ENCODE measurements at places on chromosomes 6 and 20.

- DNase-seq: peak; percentile 10
Measured at GRCh38 chr20:64161356-64162238, 2.7 kb upstream of the MYT1 start.

DNA sequence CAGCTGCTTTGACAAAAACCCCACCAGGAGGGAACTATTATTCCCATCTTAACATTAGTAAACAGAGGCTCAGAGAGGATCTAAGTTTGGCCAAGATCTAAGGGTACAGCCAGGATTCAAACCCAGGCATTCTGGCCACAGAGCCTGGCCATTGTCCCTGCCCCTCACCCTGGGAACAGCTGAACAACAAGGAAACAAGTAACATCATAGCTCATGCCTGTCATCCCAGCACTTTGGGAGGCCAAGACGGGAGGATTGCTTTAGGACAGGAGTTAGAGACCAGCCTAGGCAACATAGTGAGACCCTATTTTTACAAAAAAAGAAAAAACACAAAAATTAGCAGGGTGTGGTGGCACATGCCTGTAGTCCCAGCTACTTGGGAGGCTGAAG, 27.5 kb downstream of the TOX2 start:
- DNase-seq: no peak

GRCh38 chr6:3431994-3432393, 24.9 kb downstream of the SLC22A23 start:
- DNase-seq: no peak

- DNase-seq: peak; percentile 43
Measured at GRCh38 chr6:148179786-148180185, 162.9 kb upstream of the SASH1 start.

GRCh38 chr20:62119591-62120364, 2.5 kb upstream of the LSM14B start:
- no peak for DNase-seq

GRCh38 chr20:48026981-48027592, 241.8 kb upstream of the SULF2 start:
- no peak for DNase-seq

- peak; percentile 66 for DNase-seq
Measured at GRCh38 chr6:27154696-27155095, 92.8 kb upstream of the PRSS16 start.

DNA sequence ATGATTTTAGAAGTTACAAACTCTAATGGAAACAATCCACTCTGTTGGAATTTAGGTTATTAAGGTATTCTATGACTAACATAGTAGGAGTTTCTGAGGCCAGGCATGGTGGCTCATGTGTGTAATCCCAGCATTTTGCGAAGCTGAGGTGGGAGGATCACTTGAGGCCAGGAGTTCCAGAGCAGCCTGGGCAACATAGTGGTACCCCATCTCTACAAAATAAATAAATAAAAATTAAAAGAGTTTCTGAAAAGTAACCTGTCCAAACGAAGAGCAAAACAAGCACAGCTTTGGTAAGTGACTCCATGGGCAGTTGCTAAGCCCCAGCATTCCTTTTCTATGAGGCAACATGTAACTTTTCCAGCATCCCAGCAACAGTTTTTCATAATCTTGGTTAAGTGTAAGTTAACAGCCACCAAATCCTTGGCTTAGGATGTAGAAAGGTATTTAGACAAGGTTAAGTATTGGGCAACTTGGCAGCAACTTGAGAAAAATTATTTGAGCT, 86.3 kb downstream of the SOX4 start:
- DNase-seq: no peak

- DNase-seq: peak; percentile 75
Measured at GRCh38 chr6:12751694-12752325, 35.2 kb downstream of the PHACTR1 start.

GRCh38 chr6:140441256-140441655, 1066.8 kb upstream of the CITED2 start:
- peak; percentile 92 for DNase-seq

DNA sequence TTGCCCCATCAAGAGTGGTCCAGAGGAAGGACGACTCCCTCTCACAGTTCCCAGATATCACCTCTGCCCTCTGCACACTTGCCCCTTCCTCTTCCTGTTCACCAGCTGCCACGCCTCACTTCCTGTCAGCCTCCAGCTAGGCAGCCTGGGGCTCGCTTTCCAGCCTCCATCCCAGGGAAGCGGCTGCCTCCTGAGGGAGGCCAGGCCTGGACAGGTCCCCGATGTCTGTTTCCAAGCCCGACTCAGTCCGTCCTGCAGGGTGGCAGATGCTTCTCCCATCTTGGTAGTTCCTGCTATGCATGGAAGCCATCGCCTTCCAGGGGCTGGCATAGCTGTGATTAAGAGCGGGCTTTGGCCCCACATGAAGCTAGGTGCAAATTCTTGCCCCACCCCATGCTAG, 233.5 kb upstream of the PMEPA1 start:
- no peak for DNase-seq

DNA sequence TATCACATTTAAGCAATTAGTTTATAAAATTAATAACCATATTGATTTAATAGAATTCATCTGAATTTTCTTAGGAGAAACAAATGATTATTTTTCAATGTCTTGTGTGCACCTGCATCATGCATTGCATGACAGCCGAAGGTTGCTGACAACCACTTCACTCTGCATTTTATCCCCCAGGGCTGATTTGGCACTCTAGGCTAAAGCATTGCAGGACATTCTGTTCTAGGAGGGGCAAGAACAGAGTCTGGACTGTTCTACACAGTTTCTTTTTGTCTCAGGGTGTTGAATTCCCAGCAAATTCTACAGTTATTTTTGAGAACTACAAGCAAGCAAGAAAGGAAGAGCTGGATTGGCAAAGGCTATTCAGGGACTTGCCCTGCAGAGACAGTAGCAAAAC, 570.4 kb upstream of the EYS start:
- no peak for DNase-seq

- no peak for DNase-seq
Measured at GRCh38 chr20:6504826-6505225, 262.7 kb upstream of the BMP2 start.

DNA sequence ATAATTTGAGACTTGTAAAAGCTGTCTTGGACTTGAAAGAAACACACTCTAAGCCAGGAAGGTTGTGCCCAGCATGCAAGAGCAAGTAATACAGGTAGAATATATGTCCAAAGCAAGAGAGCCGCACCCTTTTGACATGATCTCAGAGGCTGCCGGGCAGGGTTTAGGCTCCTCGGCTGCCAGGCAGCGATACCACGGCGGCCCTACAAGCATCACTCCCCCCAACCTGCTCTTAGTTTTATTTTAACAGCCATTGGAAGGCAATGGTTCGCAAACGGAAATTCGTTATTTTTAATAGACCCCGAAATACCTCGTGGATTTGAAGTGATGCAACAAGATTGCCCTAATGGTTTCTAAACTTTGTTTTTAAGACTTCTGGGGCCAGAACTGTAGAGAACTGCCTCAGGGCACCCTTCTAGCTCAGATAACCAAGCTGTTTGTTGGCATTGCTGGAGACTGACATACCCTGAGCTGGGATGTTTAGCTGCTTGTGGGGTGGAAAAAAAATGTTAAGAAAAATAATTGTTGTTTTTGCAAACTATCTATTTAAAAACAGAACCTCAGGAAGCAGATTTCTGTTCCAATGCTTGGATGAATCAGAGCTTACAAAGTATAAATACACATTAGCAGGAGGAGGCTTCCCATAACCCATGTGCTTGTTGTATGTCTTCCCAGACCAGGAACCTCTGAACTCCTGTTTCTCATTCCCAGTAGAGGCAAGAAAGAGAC, 39.0 kb downstream of the JAG1 start:
- no peak for DNase-seq

- DNase-seq: no peak
Measured at GRCh38 chr6:134375220-134375580, 57.3 kb upstream of the SGK1 start.

DNA sequence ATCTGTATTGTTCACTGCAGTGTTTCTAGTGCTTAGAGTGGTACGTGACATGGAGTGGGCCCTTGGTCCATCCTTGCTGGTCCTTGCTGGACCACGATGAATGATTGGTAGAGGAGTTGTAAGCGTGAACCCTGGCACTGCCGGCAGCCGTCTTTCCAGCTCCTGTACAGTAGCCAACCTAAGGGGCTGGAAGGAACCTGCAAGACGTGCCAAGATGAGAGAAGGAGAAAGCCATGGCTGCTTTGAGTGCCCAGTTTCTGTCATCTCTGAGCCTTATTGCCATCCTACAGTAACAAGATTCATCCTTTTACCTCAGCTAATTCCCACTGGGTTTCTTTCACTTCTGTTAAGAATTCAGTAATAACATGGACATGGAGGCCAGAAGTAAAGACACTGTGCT, 5.9 kb downstream of the DHX35 start:
- no peak for DNase-seq

- peak; percentile 99 for DNase-seq
Measured at GRCh38 chr6:26045065-26045927, 41.9 kb upstream of the HFE start.

DNA sequence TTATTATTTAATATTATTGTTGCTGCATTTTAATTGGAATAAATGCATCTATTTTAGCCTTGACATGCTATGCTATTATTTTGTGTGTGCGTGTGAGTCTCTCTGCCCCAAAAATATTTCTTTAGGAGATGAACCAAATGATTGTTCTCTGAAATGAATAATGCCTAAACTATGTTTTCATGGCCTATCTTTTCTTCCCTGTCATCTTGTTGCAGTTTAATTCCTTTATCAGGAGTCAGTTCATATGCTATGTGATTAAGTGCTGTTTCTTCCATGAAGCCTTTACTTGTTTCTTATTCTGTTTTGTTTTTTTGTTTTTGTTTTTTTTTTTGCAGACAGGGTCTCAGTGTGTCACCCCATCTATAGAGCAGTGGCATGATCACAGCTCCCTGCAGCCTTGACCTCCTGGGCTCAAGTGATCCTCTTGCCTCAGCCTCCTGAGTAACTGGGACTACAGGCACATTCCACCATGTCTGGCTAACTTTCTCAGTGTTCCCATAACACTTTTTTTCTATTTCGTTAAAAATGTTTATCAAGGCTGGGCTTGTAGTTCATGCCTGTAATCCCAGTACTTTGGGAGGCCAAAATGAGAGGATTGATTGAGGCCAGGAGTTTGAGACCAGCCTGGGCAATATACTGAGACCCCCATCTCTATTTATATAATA, 25.7 kb downstream of the TPX2 start:
- DNase-seq: no peak

DNA sequence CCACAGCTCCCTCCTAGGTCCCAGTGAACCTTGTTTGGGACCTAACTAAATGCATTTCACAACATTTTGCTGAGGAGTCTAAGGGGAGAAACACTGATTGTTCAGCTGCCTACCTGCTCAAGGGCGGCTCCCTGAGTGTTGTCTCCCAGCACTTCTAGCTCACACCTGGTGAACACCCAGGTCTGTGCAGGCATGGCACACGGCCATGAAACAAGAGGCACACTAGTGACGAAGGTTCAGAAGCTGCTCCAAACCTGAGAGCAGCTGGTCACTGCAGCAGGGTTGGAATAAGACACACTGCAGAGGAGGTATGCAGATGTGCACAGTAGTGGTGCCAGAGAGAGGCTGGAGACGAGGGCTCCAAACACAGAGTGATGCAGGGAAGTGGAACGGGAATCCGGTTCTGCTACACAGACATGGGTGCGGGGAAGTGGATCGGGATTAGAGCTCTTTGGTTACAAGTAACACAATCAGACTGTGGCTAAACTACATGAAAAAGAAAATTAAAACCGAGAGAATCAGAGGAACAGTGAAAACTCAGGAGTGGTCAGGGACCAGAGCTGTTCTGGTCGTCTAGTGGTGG, 486.1 kb upstream of the CDH4 start:
- DNase-seq: no peak

GRCh38 chr6:41318654-41319565, 16.5 kb upstream of the NCR2 start:
- peak; percentile 94 for DNase-seq

- DNase-seq: no peak
Measured at GRCh38 chr6:16244446-16244845, 6.1 kb downstream of the GMPR start.

DNA sequence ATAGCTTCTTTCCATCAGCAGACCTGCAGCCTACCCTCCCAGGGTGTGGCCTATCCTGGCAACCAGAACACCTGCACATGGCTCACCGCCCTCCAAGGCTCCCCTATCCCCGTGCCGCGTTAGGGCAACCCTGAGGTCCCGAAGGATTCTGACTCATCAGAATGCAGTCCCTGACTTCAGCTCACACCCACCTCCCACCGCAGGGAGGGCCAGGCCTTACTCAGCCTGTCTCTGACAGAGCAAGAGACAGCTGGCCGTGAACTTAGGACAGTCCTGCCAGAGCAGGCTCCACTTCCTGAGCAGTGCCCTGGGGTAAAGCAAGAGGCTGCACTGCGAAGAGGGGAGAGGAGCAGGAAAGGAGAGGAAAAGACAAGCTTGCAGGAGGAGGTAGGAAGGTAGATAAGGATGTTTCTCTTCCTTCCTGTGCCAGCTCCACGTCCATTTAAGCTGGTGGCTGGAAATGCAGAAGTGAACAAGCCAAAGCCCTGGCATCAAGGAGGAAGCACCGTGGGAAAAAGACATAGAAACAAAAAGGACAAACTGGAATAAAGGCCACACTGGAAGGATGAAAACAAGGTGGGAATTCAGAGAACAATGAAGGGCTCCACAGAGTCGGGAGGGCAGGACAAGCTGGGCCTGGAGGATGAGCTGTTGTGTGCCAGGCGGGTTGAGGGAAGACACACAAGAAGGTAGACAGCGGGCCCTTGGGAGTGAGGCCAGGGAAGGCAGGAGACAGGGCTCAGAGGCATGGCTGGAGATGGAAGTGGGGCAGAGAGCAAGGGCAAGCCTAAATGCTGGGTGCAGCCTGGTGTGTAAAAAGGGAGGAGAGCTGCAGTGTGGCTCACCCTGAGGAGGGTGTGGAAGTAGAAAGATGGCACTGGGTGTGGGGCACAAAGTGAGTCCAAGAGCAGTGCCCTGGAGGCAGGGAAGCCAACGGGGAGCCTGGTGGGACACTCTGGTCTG, 102.7 kb downstream of the SLC23A2 start:
- no peak for DNase-seq
